Tibial nerve (tissue), 4 donors: ENCODE measurements at places on chromosomes 13 and 19.
A peak's percentile ranks its signal among the peaks of the same experiment; 100 is the strongest.

DNA sequence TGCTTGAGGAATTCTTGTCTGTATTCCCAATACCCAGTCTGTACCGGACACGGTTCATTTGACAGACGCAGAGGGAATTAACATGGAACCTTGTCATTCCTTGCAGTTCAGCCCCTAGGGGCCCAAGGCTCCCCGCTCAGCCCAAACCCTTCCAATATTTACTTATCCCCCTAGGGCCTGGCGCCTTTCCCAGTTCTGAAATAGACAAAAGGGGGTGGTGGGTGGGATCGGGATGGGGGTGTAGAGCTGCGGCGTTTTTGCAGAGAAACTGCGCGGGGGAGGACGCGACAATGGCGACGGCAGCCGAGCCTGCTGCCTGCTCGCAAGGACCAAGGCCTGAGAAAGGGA lies 583 bp downstream of the AKAP8L start:
- DNase-seq: no peak

- DNase-seq: no peak
Observed at GRCh38 chr19:30584090-30584489, 211.9 kb downstream of the ZNF536 start.

- DNase-seq: no peak
Observed at GRCh38 chr13:24821207-24821606, 57.2 kb downstream of the RNF17 start.

DNA sequence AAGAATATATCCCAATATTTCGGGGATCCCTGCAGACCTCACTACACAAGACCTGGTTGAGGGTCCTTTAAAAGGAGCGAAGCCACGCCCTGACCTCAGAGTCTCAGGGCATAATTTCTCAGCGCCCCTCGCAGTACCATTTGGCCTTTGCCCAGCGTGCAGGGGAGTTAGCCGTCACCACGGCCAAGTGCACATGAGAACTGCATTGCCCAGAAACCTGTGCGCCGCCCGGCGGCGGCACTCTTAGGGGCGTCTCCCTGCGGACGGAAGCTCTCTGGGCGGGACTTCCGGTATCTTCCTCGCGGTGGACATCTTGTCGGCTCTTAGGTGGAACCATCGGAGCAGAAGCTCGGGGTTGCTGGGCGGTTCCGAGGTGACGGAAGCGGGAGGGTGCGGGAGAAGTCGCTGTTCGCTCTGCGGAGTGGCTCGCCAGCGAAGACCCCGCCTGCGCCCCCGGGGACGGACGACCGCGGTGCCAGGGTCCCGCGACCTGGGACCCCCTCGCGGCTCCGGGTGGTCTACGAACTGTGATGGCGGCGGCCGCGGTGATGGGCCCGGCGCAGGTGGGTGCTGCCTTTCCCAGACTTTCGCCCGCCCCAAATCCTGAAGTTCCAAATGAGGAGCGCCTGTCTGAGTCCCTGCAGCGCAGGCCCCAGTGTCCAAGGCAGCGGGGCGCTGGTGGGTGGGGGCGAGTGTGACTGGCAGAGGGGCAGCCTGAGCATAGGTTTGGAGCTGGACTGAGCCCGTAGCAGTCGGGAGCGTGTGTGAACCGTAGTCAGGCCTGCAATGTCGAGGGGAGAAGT lies at the start of gene ZNF134:
ZNF134 (plus strand) TSS at position 302 of the 803 bp plus-strand sequence. CDS start 5,227 bp downstream, outside the sequence.
- DNase-seq: peak; percentile 70

DNA sequence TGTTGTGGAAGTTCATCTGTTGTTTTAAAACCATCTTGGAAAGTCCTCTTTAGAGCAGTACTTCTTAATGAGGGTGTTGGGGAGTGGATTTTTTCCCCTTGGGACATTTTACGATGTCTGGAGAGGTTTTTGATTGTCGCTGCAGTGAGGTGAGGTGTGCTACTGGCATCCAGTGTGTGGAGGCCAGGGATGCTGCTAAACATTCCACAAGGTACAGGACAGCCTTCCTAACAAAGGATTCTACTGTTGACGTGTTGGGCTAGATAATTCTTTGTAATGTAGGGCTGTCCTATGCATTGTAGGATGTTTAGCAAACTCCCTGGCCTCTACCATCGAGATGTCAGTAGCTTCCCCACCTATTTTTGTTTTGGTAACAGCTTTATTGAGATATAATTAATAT lies 33.3 kb downstream of the NAA16 start:
- DNase-seq: no peak

DNA sequence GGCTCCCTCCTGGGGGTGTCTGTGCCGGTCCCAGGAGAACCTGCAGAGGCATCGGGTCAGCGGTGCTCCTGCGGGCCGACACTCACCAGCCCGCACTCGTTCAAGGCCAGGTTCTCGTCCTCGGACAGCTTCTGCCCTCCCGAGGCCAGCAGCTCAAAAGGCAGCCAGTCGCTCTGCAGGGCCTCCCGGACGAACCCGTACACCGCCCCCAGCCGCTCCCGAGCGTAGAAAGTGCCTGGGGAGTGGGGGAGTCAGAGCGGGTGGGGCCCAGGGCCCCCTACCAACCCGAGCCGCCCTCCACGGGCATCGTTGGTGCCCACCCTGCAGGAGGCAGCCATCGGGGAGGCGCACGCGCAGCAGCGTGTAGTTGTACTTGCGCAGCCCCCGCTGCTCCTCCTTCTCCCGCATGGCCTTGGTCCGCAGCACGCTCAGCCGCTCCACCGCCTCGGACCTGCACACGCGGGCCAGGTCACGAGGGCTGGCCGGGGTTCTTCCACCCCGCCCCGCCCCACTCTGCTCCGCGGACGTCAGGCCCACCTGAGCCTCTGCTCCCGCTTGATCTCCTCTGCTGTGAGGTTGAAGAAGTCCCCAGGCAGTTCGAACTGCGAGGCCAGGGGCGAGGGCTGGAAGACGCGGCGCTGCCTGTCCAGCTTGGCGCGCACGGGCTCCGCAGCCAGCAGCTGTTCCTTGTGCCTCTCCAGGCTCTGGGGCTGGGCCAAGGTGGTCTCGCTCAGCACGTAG lies 11.5 kb downstream of the UBXN6 start:
- no peak for DNase-seq

GRCh38 chr13:57825066-57825465 lies 193.5 kb downstream of the PCDH17 start:
- no peak for DNase-seq

- DNase-seq: peak; percentile 7
Observed at GRCh38 chr19:4229179-4229931, at the start of gene EBI3. Gene EBI3 (plus strand): TSS chr19:4229523. CDS start chr19:4229551, 28 bp downstream.

GRCh38 chr19:46466536-46467196 lies 4.7 kb downstream of the PNMA8A start:
- DNase-seq: no peak

GRCh38 chr13:106981051-106981450 lies 413.1 kb upstream of the ARGLU1 start:
- no peak for DNase-seq

DNA sequence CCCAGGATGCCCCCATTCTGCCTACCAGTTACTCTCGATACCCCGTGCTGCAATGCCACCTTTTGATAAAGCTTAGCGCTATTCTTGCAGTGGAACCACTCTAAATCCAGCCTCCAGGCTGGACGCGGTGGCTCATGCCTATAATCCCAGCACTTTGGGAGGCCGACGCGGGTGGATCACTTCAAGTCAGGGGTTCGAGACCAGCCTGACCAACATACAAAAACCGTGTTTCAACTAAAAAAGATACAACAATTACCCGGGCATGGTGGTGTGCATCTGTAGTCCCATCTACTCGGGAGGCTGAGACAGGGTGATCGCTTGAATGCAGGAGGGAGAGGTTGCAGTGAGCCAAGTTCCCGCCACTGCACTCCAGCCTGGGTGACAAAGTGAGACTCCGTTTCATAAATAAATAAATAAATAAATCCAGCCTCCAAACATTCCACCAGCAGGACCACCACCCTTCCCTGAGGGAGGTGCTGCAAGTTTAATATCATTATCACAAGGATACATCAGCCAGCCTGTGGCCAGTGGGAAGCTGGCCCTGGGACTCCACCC lies 27.7 kb downstream of the CYP2B6 start:
- DNase-seq: no peak

- DNase-seq: no peak
Observed at GRCh38 chr13:71606818-71607217, 260.2 kb downstream of the DACH1 start.

DNA sequence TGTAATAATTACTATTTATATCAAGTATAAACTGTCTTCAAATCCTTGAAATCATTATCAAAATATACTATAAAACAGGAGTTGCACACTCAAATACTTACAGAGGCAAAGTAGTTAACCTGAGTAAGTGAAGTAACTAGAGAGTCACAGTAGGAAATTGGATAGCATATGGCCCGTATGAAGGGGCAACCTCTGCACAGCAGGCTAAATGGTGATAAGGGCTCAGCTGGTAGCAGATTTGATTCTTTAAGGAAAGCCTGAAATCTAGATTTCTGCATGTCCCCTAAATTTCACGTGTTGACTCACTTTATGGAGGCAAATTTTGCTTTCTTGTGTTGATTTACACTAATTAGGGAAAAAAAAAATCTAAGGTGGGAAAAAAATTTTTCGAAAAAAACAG lies 46.4 kb downstream of the STOML3 start:
- DNase-seq: no peak

DNA sequence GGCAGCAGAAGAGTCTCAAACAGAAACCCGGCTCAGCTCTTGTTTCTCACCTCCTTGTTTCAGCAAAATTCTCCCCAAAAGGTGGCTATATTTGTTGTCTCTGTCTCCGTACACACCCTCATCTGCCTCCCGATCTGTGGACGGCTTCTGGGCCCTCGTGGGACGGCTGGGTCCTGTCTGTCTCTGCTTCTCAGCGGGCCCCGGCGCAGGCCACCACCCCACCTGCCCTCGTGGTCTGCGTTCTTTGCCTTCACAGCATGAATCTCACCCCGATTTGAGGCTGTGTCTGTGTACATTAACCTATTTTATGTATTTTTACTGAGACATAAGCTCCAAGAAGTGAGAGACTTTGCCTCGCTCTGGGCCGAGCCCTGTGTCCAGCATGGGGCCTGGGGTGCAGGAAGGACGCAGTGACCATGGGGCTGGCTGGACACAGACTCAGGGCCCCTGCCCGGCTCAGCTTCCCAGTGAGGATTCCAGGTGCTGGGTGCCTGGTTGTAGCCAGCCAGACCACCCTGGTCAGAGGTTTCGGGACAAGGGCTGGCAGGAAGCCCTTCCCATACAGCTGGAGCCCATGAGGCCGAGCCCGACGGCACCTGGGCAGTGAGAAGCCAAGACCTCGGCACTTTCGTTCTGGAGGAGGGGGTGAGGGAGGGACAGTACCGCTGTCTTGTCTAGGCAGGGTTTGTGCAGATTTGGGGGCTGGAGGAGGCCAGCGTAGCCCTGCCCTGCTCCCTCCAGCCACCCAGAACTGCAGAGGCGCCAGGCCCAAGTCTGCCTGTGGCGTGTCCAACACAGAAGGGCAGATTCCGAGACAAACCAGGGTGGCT lies 78.5 kb upstream of the MCF2L start:
- DNase-seq: no peak

- no peak for DNase-seq
Observed at GRCh38 chr13:75458696-75459422, 23.1 kb downstream of the TBC1D4 start.

GRCh38 chr13:50276550-50276949 lies 261.3 kb downstream of the KCNRG start:
- no peak for DNase-seq

DNA sequence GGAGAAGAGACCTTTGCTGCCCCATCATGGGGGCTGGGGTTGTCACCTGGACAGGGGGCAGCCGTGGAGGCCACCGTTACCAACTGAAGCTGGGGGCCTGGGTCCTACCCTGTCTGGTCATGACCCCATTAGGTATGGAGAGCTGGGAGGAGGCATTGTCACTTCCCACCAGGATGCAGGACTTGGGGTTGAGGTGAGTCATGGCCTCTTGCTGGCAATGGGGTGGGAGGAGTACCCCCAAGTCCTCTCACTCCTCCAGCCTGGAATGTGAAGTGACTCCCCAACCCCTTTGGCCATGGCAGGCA lies 9.0 kb downstream of the EGLN2 start:
- DNase-seq: no peak

GRCh38 chr13:112714376-112715174 lies 24.7 kb downstream of the ATP11A start:
- no peak for DNase-seq

DNA sequence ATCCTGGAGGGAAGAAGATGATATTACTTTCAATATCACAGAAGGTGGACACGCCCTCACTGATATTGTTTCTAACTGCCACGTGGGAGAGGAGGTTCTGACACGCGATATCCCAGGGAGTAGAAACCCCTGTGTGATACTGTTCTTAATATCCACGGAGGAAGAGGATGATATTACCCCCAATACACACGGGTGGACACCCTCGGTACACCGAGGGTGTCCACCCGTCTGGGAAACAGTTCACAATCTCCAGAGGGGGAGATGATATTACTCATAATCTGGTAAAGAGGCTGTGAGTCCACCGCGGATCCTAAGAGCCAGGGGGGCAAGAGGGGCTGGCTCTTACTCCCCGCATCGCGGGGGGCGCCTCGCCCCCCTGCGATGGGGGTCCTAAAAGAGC lies 29.7 kb upstream of the RGCC start:
- no peak for DNase-seq

GRCh38 chr19:36101550-36102327 lies 9.2 kb upstream of the OVOL3 start:
- no peak for DNase-seq

DNA sequence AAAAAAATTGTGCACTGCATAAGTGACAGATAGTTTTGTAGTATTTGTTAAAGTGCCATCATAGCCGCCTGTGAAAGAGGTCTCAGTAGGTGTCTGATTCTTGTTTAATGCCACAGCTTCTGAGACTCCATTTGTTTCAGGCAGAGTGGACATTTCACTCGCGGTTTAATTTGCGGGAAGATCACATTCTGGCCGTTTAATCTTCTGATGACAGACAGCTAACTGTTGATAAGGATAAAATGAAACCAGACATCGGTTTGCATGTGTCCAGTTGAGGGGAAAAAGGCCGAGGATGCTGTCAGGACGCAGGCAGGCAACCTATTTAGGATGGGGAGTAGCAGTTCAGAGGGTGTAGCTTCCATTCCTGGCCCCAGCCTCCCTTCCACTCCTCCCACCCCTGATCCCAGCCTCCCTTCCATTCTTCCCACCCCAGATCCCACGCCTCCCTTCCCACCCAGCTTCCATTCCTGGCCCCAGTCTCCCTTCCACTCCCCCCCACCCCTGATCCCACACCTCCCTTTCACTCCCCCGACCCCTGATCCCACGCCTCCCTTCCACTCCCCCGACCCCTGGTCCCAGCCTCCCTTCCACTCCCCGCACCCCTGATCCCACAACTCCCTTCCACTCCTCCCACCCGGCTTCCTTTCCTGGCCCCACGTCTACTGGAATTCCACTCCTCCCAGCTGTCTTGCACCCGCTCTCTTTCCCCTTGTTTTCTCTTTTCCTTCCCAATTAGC lies 23.8 kb downstream of the ATP11A start:
- no peak for DNase-seq

- peak; percentile 54 for DNase-seq
Observed at GRCh38 chr13:100392709-100393630, 195.6 kb downstream of the GGACT start.

DNA sequence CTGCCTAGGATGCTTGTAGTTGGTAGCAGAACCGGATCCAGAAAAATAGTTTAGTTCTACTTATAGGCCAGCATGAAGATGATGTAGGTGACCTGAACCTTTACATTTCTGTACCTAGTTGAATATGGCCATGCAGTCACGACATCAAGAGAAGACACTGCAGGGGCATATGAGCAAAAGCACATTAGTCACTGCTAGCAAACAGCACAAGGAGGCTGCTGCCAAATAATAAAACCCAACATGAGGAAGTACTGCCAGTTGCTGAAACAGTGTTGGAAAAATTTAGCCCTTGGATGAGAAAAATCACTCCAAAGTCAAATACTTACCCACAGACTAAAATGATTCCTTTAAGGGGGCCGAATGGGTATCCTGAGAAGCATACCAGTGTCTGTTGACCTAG lies 20.8 kb downstream of the ERICH6B start:
- DNase-seq: no peak
